ENCODE measurements at places on chromosomes 3 and 15. TPM values are rescaled to one million over a fixed set of nuclear protein-coding genes. Genes with fewer than 3 reads are reported as not detected.

The NR2E3 gene
- total RNA-seq: not detected

The SCAMP5 gene
- total RNA-seq: 24.8 TPM

The TRIM71 gene
- 0.48 TPM for total RNA-seq

The ECE2 gene
- not detected for total RNA-seq

The DCLK3 gene
- total RNA-seq: not detected

The DPH3 gene
- 15.4 TPM for total RNA-seq

The ASB14 gene
- total RNA-seq: not detected

The HGD gene
- total RNA-seq: 0.72 TPM

The LRRC15 gene
- not detected for total RNA-seq

The CCDC39 gene
- total RNA-seq: 0.43 TPM

The CFAP92 gene
- total RNA-seq: not detected

The SLC28A1 gene
- total RNA-seq: not detected

The FAM98B gene
- total RNA-seq: 28.5 TPM

The CHL1 gene
- total RNA-seq: 1.9 TPM

The CHRNA7 gene
- total RNA-seq: not detected

The ITPKA gene
- total RNA-seq: 0.64 TPM

The THUMPD3 gene
- 46.1 TPM for total RNA-seq
